ENCODE measurements at places on chromosomes 5 and 9. TPM values are rescaled to one million over a fixed set of nuclear protein-coding genes. Genes with fewer than 3 reads are reported as not detected.

DNA sequence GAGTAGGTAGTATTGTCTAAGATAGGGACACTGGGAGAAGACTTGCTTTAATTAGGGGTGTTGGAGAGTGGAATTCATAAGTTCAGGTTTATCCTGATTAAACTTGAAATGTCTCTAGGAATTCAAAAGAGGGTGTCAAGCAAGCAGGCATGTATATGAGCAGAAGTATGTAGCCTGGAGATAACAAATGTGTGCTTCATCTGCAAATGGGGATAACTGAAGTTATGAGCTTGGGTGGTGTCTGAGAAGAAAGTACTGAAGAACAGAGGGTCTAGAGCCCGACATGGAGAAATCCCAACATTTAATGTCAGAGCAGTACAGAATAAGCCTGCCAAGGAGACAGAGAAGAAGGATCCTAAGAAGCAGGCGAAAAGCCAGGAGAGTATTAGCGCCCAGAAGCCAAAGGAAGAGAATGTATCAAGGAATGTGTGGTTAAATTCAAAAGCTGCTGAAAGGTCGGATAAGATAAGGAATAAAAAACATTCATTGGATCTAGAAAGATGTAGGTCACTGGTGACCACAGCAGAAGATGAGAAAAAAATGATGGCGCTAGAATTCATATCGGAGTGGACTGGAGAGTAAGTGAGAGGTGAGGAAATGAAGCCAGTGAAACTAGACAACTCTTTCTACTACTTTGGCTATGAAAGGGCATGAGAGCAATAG, 401.5 kb upstream of the PIK3R1 start:
- no peaks in the 10 kb centered on the region for H3K27me3 ChIP-seq
- H3K27ac ChIP-seq = no peak overlapping the region
- no peaks in the 10 kb centered on the region for H3K36me3 ChIP-seq
- DNase-seq = no peak
- H3K4me3 ChIP-seq = no peak overlapping the region

- no peaks in the 10 kb centered on the region for H3K36me3 ChIP-seq
- no peak for DNase-seq
- no peak overlapping the region for H3K27ac ChIP-seq
- no peaks in the 10 kb centered on the region for H3K27me3 ChIP-seq
- H3K4me1 ChIP-seq = no peaks in the 10 kb centered on the region
Observed at GRCh38 chr9:134258828-134259546, 67.3 kb upstream of the RXRA start.

DNA sequence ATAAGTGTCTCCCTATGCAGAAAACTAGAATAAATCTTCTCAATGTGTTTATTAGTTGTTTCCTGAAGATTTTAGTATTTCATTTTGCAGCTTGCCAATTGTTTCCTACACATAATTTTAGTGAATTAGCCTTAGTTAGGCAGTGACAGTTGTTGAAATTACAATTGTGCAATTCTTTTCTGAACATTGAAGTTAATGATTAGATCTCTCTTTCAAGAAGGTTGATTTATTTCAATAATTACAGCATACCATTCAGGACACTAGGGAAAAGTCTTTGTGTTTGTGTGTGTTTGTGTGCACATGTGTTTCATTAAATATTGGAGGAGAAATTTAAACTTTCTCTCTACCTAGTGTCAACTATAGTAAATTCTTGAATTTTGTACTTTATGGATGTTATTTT, 199.6 kb upstream of the MPDZ start:
- no peaks in the 10 kb centered on the region for H3K27me3 ChIP-seq
- no peak for DNase-seq
- H3K4me1 ChIP-seq = no peaks in the 10 kb centered on the region
- H3K4me3 ChIP-seq = no peak overlapping the region
- no peaks in the 10 kb centered on the region for H3K36me3 ChIP-seq

DNA sequence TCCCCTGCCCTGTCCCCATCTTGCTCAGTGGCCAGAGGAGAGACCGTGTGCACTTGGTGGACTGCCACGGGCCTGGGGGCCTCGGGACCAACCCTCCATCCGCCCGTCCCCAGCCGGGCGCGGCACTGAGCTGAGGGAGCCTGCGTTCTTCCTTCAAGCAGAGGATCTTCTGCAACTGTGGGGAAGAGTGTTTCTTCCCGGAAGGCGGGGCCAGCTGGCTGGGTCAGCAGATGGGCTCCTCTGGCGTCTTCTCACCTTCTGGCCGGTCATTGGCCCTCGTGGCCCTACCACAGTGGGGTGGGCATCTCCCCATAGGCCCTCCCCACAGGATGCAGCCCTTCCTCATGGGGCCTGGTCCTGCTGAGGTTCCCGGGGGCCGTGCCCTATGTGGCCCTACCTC, 17.4 kb downstream of the RXRA start:
- H3K4me1 ChIP-seq = peaks cover 6% of the 10 kb centered on the region
- DNase-seq = no peak
- H3K27ac ChIP-seq = no peak overlapping the region
- no peak overlapping the region for H3K4me3 ChIP-seq
- H3K36me3 ChIP-seq = no peaks in the 10 kb centered on the region

DNA sequence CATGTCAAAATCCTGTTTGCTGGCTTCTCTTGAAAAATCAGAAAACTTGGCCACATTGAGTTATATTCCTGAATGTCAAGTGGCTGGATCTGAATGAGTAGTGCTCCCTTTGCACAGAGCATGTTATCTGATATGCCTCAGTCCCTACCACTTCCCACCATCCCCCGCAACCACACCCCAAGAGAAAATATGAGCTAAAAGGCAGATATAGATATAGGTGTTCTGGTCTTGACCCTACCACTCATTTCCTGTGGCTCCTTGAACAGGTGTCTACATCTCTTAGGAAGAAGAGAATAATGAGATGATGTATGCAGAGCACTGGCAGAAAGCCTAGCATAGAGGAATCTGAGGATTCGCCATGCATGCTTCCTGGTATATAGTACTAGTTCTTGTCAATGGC, 6.6 kb upstream of the CYSTM1 start:
- no peaks in the 10 kb centered on the region for H3K27me3 ChIP-seq
- H3K27ac ChIP-seq = no peak overlapping the region
- DNase-seq = no peak
- H3K4me1 ChIP-seq = peaks cover 3% of the 10 kb centered on the region

- H3K36me3 ChIP-seq = peaks cover 10% of the 10 kb centered on the region
- no peak overlapping the region for H3K27ac ChIP-seq
- no peaks in the 10 kb centered on the region for H3K27me3 ChIP-seq
- no peak overlapping the region for H3K4me3 ChIP-seq
- DNase-seq = no peak
Observed at GRCh38 chr5:76615759-76616158, 7.4 kb downstream of the F2RL2 start.

The LCN2 gene
- polyA plus RNA-seq = 5.4 TPM

The RNF44 gene
- polyA plus RNA-seq = 14.5 TPM

The ZCCHC10 gene
- polyA plus RNA-seq = 26.6 TPM

The SNCAIP gene
- 5.3 TPM for polyA plus RNA-seq

The IFNA5 gene
- not detected for polyA plus RNA-seq

Data from small intestine (tissue), 16 donors.